ENCODE measurements at places on chromosomes 3 and 15.

GRCh38 chr3:31760654-31761053 is 220.4 kb downstream of the OSBPL10 start:
- DNase-seq: no peak

DNA sequence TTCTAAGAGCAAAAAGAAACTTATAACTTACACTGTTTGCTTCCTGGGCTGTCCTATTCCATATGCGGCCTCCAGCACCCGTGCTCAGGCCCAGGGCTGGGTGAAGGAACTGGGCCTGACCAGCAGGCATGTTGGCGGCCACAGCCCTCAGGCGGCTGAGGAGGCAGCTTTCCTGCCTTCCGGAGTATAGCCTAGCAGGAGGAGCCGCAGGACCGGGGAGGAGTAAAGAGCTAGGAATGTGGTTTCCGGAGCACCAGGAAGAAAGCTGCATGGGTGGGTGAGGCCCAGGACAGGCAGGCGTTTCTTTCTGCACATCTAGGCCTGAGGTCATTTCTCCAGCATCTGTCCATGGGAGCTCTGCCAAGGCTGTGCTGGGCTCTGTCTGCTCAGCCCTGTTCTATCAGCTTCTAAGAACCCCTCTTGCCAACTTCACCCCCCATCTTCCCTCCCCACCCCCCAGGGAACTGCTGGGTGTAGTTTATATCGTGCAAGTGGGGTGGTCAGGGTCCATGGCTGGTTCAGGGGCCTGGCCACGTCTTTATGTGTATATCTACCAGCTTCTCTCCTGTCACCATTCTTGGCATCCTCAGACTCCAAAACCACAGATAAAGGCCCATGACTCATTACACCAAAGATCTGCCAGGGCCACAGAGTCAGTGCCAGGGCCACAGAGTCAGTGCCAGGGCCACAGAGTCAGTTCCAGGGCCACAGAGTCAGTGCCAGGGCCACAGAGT is 7.8 kb upstream of the KIF7 start:
- DNase-seq: no peak

DNA sequence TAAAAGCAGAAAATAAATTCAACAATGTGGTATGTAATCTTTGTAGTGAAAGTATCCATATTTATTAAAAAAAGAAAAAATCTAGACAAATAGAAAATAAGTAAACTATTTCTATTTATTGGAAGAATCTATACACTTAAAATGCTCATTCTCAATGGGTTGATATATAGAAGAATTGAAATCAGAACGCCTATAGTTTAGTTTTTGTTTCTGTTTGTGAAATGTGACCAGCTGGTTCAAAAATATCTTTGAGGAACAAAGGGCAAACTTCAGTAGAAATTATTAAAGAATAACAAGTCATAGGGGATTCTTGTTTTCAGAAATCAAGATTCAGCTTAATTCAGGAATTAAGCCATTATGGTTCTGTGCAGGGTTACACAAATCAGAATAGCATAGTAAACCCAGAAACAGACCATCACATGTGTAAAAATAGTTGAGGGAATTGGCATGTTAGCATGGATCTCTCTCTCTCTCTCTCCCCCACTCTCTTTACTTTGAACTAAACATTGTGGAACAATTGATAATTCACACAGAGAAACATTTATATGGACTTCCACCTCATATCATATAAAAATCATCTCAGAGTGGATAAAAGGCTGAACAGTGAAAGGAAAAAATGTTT is 134.0 kb downstream of the CHL1 start:
- no peak for DNase-seq

DNA sequence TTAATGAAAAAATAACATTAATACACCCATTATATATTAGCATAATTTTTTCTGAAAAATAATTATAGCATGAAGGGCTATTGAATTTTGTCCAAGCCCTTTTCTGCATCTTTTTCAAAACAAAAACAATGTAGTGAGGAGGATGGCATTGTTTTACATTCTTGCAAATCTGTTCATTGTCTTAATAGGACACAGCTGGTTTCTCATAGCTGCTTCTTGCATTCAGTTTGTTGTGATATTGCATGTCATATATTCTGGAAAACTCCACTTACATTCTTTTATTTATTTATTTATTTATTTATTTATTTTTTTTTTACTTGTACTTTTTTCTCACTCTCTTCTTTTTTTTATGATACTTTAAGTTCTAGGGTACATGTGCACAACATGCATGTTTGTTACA is 107.4 kb downstream of the NR1D2 start:
- DNase-seq: no peak

DNA sequence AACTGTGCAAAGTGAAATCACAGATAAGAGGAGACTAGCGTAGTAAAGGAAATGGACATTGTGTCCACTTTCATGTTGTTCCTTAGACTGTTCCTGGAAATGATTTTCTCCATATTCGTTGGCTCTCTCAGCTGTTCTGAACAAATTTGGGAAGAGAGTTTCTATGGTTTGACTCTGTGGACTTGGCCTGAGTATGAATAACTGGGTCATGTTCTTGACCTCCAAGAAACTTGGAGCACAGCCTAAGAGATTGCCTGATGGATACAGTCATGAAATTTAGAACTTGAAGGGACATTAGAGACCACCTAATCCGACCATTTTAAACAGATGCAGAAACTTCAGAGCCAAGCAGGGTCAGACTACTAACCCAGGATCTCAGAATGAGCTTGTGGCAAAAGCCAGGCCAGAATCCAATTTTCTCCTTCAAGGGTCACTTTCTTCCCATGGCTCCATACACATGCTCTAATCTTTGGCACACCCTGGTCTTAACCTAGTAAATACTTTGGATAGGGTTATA is 430.4 kb downstream of the RBMS3 start:
- no peak for DNase-seq

GRCh38 chr3:172030181-172030580 is 9.2 kb upstream of the FNDC3B start:
- no peak for DNase-seq

GRCh38 chr15:31079519-31079918 is 22.0 kb downstream of the TRPM1 start:
- DNase-seq: no peak

DNA sequence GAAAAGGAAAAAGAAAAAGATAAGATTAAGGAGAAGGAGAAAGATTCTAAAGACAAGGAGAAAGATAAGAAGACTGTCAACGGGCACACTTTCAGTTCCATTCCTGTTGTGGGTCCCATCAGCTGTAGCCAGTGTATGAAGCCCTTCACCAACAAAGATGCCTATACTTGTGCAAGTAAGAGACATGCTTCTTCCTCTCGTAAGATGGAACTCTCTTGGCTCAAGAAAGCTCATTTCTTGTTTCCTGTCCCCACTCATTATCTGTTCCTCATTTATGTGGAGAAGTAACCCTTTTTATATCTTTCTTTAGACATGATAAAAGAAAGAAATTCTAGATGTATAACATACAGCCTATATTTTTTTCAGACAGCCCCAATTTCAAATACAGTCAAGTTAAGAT is 101.4 kb downstream of the KLHL25 start:
- DNase-seq: no peak
